ENCODE measurements at places on chromosomes 2 and 18. TPM values are rescaled to one million over a fixed set of nuclear protein-coding genes. Genes with fewer than 3 reads are reported as not detected.

Gene PRKAG3
- not detected for total RNA-seq

Gene NOL4
- not detected for total RNA-seq

Gene NYAP2
- total RNA-seq, result not detected

Gene PKDCC
- total RNA-seq, result 164 TPM

Gene RNF125
- 0.87 TPM for total RNA-seq

Gene SDC1
- 11.4 TPM for total RNA-seq

Gene KCNS3
- total RNA-seq, result 0.41 TPM

Gene ASB18
- not detected for total RNA-seq

Gene NRP2
- 34.5 TPM for total RNA-seq

Gene CNDP1
- 0.22 TPM for total RNA-seq

Gene RGPD3
- total RNA-seq, result not detected

Gene PFN4
- total RNA-seq, result 1.3 TPM

Gene C2orf15
- not detected for total RNA-seq

Gene IL36A
- not detected for total RNA-seq

Gene MC5R
- not detected for total RNA-seq

Gene RTP5
- not detected for total RNA-seq

Gene KCNIP3
- 3.1 TPM for total RNA-seq

Gene SLC9A2
- not detected for total RNA-seq

Gene RELCH
- total RNA-seq, result 22.6 TPM
